ENCODE measurements at places on chromosomes 5 and 9. TPM values are rescaled to one million over a fixed set of nuclear protein-coding genes. Genes with fewer than 3 reads are reported as not detected.

ZBTB5 gene
- 17.2 TPM for total RNA-seq

DNA sequence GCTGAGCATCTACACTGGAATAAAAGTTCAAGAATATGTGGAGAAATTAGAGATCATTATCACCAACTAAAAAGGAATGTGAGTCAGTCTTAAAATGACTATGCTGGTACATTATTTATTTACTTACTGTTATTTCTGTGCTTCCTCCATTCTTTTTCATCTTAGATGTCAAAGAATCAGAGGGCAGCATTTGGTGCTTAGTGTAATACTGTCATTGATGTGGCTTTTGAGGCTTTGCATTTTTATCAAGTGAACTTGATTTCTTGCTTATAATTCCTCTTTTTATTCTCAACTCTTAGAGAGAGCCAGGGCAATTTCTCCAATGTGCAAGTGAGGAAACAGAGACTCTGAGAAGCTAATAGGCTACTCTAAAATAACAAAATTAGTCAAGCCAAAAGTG lies 163.7 kb upstream of the TRPC7 start:
- no peak for DNase-seq
- no peak overlapping the region for H3K27ac ChIP-seq
- H3K27me3 ChIP-seq, result peaks cover 25% of the 10 kb centered on the region
- no peaks in the 10 kb centered on the region for H3K36me3 ChIP-seq

GRCh38 chr9:20042128-20042711 lies 253.4 kb upstream of the SLC24A2 start:
- no peak for DNase-seq
- H3K27ac ChIP-seq, result no peak overlapping the region
- H3K36me3 ChIP-seq, result no peaks in the 10 kb centered on the region
- H3K27me3 ChIP-seq, result no peaks in the 10 kb centered on the region
- H3K4me1 ChIP-seq, result peaks cover 15% of the 10 kb centered on the region

DNA sequence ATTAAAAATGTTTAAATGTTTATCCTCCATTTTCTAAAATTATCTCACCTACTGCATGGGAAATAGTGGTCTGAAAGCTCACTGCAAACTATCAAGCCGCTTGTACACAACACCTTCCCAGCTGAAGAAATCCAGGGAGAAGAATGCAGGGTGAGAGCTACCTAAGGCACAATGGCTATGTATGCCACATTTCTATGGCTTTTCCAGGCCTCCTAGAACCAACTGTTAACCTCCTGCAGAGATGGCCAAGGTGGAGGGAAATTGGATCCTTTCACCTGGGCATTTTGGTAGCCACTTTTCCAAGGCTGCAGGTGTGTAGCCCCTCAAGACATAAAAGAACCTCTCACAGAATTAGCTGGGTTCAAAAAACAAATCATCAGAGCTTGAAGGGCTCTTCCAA lies 286.4 kb downstream of the EBF1 start:
- no peak overlapping the region for H3K4me3 ChIP-seq
- no peaks in the 10 kb centered on the region for H3K36me3 ChIP-seq
- DNase-seq, result no peak
- no peak overlapping the region for H3K27ac ChIP-seq
- H3K4me1 ChIP-seq, result no peaks in the 10 kb centered on the region

GRCh38 chr5:7745882-7746610 lies 104.9 kb downstream of the CFAP90 start:
- no peaks in the 10 kb centered on the region for H3K4me1 ChIP-seq
- H3K4me3 ChIP-seq, result no peak overlapping the region
- H3K27ac ChIP-seq, result no peak overlapping the region

- H3K4me1 ChIP-seq, result no peaks in the 10 kb centered on the region
- no peaks in the 10 kb centered on the region for H3K36me3 ChIP-seq
- DNase-seq, result no peak
- no peak overlapping the region for H3K27ac ChIP-seq
Observed at GRCh38 chr5:181114844-181115778, 15.9 kb downstream of the OR2V1 start.

- no peak overlapping the region for H3K27ac ChIP-seq
- no peak overlapping the region for H3K4me3 ChIP-seq
- no peaks in the 10 kb centered on the region for H3K4me1 ChIP-seq
- H3K36me3 ChIP-seq, result no peaks in the 10 kb centered on the region
Observed at GRCh38 chr5:81252904-81253303, 19.8 kb downstream of the CKMT2 start.
